ENCODE measurements at places on chromosomes 7 and 10. TPM values are rescaled to one million over a fixed set of nuclear protein-coding genes. Genes with fewer than 3 reads are reported as not detected.

The HPSE2 gene
- polyA plus RNA-seq: 0.22 TPM

The LBX1 gene
- polyA plus RNA-seq: 0.04 TPM

The NPFFR1 gene
- not detected for polyA plus RNA-seq

The TMEM236 gene
- polyA plus RNA-seq: 16.8 TPM

The FAM237B gene
- polyA plus RNA-seq: not detected

DNA sequence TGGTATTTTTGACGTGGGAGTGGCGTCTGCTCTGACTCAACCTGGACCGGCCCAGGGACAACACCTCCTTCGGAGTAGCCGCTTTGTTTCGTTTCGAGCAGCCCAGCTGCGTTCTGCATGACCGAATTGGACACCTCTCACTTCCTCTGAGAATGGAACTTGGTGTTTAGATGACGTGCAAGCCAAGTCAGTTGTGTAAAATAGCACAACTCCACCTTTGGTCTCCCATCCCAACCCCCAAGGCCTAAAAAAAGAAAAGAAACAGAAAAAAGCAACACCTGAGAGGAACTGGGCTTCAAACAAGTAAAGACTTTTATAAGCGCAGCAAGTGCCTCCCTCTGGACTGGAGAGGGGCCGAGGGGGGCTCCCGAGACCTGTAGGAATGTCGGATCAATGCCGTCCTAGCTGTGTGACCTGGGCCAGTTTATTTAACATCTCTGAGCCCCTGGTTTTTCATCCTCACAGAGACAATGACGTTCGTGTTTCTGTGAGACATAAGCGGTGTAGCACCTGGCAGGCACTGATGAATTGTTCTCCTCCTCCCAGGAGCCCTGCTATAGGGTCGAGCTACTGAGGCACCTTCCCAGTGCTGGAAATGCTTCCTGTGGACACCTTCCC is 52.0 kb upstream of the SMNDC1 start:
- H3K36me3 ChIP-seq: no peaks in the 10 kb centered on the region
- H3K4me3 ChIP-seq: no peak overlapping the region
- H3K27ac ChIP-seq: no peak overlapping the region
- H3K27me3 ChIP-seq: no peaks in the 10 kb centered on the region
- peaks cover 5% of the 10 kb centered on the region for H3K4me1 ChIP-seq

GRCh38 chr7:86790383-86790782 is 146.7 kb downstream of the GRM3 start:
- DNase-seq: no peak
- no peak overlapping the region for H3K4me3 ChIP-seq
- no peaks in the 10 kb centered on the region for H3K4me1 ChIP-seq
- no peaks in the 10 kb centered on the region for H3K27me3 ChIP-seq

- H3K4me1 ChIP-seq: no peaks in the 10 kb centered on the region
- H3K27ac ChIP-seq: no peak overlapping the region
- H3K27me3 ChIP-seq: no peaks in the 10 kb centered on the region
- DNase-seq: no peak
Observed at GRCh38 chr7:44388089-44388970, 62.9 kb upstream of the CAMK2B start.

DNA sequence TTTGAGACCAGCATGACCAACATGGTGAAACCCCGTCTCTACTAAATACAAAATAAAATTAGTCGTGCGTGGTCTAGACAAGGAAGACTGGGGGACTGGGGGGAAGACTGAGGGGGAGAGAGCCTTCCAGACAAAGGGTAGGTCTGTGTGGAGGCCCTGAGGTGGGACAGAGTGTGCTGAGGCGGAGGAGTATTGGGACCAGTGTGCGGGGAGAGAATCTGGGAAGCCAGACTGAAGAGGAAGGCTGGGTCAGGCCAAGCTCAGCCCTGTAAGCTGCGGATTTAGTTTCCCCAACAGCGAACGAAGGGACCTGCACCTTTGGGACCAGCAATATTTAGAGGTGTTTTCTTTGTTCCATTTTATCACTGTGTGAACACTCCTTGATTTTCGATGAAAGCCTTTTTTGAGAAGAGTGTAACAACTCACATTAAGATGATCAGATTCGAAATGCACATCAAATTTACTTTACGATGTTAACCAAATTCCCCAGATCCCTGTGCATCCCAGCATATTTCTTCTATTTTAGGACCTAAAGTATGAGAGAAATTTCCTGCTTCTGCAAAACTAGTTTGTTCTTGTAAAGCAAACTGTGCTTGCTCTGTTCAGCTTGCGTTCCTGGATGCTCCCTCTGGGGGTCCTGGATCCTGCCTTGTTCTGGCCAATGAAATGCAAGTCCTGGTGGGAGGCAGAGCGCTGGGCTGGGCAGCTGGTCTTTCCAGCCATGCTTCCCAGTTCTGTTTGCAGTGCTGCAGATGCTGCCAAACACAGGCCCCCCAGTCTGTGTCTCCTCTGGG is 39.4 kb downstream of the PLAU start:
- H3K27me3 ChIP-seq: no peaks in the 10 kb centered on the region
- no peak overlapping the region for H3K27ac ChIP-seq
- H3K4me1 ChIP-seq: no peaks in the 10 kb centered on the region
- H3K36me3 ChIP-seq: no peaks in the 10 kb centered on the region
- no peak for DNase-seq
- H3K4me3 ChIP-seq: no peak overlapping the region

- H3K27me3 ChIP-seq: no peaks in the 10 kb centered on the region
- H3K4me1 ChIP-seq: no peaks in the 10 kb centered on the region
- H3K36me3 ChIP-seq: no peaks in the 10 kb centered on the region
- H3K27ac ChIP-seq: no peak overlapping the region
Observed at GRCh38 chr10:26157734-26158133, 58.8 kb upstream of the GAD2 start.

DNA sequence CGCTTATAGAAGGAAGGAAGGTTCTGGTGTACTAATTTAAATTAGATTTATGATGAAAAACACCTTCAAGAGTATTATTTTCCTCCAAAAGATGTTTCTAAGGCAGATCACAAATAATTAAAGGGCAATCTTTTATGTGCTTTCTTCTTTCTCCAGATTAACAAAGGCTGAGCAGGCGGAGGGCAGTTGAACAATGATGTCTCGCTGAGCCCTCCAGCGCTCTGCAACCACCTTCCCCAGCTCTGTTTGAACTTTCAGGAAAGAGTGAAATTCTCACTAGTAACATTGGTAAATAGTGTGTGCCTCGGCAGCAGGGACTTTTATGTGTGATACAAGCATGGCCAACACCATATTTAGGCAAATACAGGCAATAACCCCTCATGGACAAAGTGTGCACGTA is 379.1 kb upstream of the MKI67 start:
- no peak overlapping the region for H3K4me3 ChIP-seq
- DNase-seq: no peak
- no peaks in the 10 kb centered on the region for H3K36me3 ChIP-seq

DNA sequence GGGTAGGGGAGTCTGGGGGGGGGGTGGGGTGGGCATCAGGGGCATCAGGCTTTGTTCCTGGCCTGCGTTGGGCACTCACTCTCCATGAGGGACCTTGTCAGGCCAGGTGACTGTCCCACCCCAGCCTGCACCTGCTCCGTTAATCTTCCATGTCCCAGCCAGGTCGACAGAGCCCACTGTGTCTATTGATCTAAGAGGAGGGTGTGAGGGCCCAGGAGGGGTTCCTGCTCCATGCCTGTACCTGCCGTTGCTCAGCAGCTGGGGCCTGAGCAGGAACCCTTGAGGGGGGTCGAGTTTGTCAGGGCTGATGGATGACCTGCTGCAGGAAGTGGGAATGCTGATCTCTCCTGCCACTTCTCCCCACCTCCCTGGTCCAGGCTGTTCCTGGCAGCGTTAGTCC is 18.6 kb downstream of the NEUROG3 start:
- H3K4me1 ChIP-seq: no peaks in the 10 kb centered on the region
- peaks cover 2% of the 10 kb centered on the region for H3K27me3 ChIP-seq
- H3K36me3 ChIP-seq: no peaks in the 10 kb centered on the region

DNA sequence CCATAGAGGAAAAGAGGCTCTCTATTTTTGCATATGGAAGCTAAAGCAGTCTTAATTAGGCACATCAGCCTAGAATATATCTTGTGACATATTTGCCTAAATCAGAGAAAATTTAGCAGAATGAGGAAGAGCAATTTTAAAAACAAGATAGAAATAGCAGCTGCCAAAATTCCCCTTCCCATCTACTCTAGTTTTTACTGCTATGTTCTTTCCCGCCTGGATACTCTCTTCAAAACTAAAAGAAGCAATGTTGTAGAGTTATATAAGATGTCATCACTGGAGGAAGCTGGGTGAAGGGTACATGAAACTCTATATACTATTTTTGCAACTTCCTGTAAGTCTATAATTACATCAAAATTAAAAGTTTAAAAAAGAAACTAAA is 87.0 kb downstream of the ARMH3 start:
- peaks cover 9% of the 10 kb centered on the region for H3K36me3 ChIP-seq
- no peaks in the 10 kb centered on the region for H3K4me1 ChIP-seq
- no peak for DNase-seq
- no peak overlapping the region for H3K4me3 ChIP-seq

GRCh38 chr10:74863551-74863950 is 37.2 kb downstream of the KAT6B start:
- H3K27ac ChIP-seq: no peak overlapping the region

GRCh38 chr7:12256090-12256489 is 45.0 kb downstream of the TMEM106B start:
- no peaks in the 10 kb centered on the region for H3K4me1 ChIP-seq
- no peaks in the 10 kb centered on the region for H3K27me3 ChIP-seq
- no peak for DNase-seq
- H3K36me3 ChIP-seq: no peaks in the 10 kb centered on the region
- H3K4me3 ChIP-seq: no peak overlapping the region

DNA sequence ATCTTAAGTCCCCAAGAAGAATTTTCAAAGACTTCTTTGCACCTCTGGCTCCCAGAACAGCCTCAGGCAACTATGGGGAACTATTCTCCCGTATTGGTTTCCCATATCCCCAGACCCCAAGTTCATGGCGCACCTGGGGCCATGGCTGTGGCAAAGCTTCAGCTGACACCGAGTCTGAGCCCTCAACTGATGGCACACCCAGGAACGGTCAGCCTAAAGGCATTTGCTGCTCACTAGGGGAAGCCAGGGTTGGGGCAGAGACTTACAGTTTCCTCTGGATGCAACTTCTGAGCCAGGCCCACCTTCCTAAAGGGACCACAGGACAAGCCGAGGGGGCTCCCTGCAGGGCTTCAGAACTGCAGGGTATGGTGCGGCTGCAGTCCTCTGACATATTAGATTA is 13.7 kb upstream of the CPA1 start:
- no peaks in the 10 kb centered on the region for H3K27me3 ChIP-seq
- H3K27ac ChIP-seq: peak overlapping the region; percentile 73
- DNase-seq: no peak

- no peaks in the 10 kb centered on the region for H3K27me3 ChIP-seq
- no peak overlapping the region for H3K4me3 ChIP-seq
- H3K4me1 ChIP-seq: no peaks in the 10 kb centered on the region
- H3K27ac ChIP-seq: no peak overlapping the region
- DNase-seq: no peak
- H3K36me3 ChIP-seq: no peaks in the 10 kb centered on the region
Observed at GRCh38 chr10:126243971-126244370, 144.3 kb downstream of the ADAM12 start.

GRCh38 chr10:33509231-33509831 is 174.9 kb upstream of the NRP1 start:
- no peaks in the 10 kb centered on the region for H3K36me3 ChIP-seq
- H3K27me3 ChIP-seq: no peaks in the 10 kb centered on the region
- H3K4me3 ChIP-seq: no peak overlapping the region
- DNase-seq: peak; percentile 82
- H3K27ac ChIP-seq: no peak overlapping the region

GRCh38 chr7:12610899-12611298 is 40.4 kb downstream of the SCIN start:
- H3K27ac ChIP-seq: no peak overlapping the region
- no peaks in the 10 kb centered on the region for H3K4me1 ChIP-seq
- H3K4me3 ChIP-seq: no peak overlapping the region
- no peaks in the 10 kb centered on the region for H3K27me3 ChIP-seq

DNA sequence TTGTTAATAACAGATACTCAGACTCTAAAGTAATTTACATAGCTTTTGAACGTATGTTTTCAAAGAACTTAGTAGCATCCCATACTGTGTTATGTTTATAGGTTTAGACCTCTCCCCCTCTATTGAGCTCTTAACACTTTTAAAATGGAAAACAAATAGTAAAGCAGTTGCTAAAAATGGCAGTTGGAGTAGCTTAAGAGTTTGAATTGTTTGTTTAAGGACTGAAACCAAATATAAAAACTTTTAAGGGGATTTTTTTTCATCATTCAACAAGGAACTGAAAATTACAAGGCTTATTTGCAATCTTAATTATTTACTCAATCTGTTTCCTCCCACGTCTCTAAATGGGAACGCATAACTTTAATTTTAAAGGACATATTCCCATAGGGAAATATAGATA is 1.6 kb upstream of the SPAG6 start:
- peaks cover 9% of the 10 kb centered on the region for H3K4me1 ChIP-seq
- no peak overlapping the region for H3K27ac ChIP-seq
- no peak overlapping the region for H3K4me3 ChIP-seq
- DNase-seq: no peak
- H3K36me3 ChIP-seq: no peaks in the 10 kb centered on the region

DNA sequence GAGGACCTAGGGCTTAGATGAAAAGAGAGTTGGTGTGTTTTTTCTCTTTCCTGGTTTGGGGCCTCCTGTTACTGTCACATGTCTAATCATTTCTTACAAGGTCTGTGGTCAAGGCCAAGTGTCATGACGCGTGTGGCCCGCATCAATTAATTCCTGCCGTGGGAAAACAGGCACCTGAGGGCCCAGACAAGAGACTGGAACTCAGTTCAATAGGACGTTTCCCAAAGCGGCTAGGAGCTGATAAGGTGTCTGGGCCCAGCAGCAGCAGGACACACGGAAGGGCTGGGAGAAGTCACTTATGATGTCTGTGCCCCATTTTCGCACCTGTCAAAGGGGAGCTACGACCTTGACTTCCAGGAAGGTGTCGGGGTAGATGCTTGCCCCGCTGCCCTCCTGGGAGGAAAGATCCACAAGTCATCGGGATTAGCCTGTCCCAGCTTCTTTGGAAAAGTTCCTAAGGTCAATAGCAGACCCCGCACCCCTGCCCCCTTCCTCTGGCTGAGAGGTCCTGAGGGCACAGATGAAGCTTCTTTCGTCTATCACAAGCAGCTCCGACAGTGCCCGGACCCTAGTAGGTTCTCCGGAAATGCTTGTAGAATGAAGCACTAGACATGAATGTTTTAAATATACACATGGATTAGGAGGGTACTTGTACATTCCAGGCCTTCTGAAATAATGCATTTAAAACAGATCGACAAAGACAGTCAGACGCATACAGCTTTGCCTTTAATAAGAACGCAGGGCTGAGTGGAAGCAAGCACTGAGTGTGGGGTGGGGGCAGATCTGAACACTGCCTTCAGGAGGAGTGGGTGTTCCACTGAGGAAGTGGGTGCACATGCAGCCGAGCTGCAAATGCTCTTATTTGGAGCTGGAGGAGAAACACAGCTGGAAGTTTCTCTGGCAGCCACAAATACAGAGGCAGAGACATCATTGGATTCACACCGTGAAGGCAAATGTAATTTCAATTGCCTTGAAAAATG is 237.5 kb upstream of the GRB10 start:
- no peaks in the 10 kb centered on the region for H3K4me1 ChIP-seq
- no peaks in the 10 kb centered on the region for H3K27me3 ChIP-seq
- DNase-seq: no peak
- H3K27ac ChIP-seq: no peak overlapping the region
- H3K36me3 ChIP-seq: no peaks in the 10 kb centered on the region

GRCh38 chr7:135934651-135935050 is 42.5 kb downstream of the MTPN start:
- DNase-seq: no peak
- no peak overlapping the region for H3K27ac ChIP-seq
- peaks cover 12% of the 10 kb centered on the region for H3K4me1 ChIP-seq
- H3K27me3 ChIP-seq: no peaks in the 10 kb centered on the region
